Activated CD8-positive, alpha-beta memory T cell treated with anti-CD3 and anti-CD28 coated beads for 24 hours (primary cell): ENCODE measurements at places on chromosomes 5 and 9.

DNA sequence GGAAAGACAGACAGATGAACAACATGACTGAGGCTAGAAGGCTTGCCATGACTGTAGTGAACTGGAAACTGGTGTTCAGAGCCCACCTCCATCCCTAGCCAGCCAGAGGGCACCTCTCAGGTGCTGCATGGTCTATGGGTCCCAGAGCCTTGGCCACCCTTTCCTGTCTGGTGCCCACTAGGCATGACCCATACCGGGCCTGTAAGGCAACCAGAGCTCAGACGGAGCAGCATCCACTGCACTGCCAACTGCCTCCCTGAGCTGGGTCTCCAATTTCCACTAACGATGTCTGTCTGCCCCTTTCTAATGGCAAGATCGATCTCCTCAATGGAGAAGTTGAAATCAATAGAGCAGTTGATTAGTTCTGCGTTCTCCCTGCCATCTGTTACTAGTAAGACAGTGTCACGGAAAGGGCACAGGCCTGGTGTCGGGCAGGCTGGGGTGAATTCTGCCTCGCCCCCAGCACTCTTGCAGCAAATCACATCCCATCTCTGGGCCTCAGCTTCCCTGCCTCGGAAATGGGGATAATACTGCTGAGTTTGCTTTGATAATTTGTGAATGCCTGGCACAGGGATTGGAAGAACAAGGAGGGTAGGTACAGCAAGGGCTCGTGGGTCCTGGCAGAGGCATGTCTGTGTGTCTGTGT is 172.3 kb upstream of the MVB12B start:
- peak; percentile 28 for DNase-seq

DNA sequence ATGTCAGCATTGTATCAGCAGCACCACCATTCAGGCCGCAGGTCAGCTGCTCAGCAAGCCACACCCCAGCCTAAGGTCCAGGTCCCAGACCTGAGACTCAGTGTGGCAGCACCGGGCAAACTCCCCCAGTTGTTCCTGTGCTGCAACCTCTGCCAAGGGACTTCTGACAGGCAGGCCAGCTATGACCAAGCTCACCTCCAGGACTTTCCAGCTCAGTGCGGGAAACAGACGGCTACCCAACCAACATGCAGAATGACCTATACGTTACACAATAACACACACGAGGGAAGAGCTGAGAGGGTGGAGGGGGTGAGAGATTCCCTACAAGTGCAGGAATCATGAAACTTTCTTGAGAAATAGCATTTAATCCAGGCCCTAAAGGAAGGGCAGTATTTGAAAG is 143.7 kb downstream of the FSTL4 start:
- DNase-seq, result no peak

GRCh38 chr5:52043137-52043536 is 659.9 kb downstream of the ISL1 start:
- DNase-seq, result no peak

DNA sequence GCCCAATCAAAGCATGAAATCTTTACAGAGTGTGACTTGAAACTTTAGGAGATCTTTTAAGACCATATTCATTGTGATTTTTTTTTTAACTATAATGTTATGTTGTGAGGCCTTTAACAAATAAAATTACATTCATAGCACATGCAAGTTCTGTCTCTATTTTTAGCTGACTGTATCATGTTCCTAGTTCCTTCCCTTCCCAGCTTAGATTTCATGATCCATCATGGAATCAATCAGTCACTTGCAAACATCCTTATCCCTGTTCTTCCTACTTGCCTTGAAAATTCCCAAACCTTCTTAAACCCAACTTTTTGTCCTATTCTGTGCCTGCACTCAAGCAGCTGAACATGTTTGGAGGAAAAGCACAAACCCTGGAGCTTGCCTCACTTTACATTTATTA is 141.8 kb downstream of the DMXL1 start:
- DNase-seq, result no peak

DNA sequence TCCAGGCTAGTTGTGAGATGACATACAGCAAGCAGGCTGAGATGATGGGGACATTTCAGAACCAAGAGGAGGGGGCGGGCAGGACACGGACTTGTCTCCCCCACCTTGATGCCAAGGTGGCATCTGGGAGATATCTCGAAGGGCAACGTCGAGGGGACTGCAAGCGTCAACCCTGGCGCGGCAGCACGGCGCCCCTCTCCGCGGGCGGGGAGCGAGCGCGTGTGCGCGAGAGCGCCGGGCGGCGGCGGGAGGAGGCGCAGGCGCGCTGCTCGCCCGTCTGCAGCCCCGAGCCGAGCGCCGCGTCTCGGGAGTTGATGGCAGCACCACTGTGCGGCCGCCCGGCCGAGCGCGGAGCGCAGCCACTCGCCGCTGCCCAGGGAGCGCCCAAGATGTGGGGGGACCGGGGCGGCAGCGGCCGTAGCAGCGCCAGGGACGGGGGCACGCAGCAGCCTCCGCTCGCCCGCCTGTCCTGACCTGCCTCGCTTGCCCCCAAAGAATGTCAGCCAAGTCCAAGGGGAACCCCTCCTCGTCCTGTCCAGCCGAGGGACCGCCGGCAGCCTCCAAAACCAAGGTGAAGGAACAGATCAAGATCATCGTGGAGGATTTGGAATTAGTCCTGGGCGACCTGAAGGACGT is at the start of gene PRR16:
TSS of gene PRR16 (plus strand) at position 310 of the 636 bp plus-strand sequence.
- DNase-seq, result peak; percentile 54

- DNase-seq, result no peak
Observed at GRCh38 chr5:10600626-10601245, 36.9 kb downstream of the ANKRD33B start.

DNA sequence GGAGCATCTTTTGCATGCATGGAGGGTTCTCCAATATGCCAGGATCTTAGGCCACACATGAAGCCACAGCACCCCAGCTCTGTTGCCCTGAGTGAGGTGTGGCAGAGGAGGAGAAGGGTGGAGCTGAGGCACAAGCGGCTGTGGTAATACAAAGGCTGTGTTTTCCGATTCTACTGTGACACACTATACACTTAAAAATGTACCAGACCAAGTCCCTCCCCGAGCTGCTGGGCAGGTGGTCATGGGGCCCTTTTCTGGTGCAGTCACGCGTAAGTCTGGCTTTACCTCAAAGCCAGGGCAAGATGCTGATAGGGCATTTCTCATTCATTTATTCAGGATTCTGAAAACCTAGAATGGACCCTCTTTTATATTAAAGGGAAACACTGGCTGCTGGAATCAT is 3.7 kb downstream of the ADGRV1 start:
- no peak for DNase-seq

DNA sequence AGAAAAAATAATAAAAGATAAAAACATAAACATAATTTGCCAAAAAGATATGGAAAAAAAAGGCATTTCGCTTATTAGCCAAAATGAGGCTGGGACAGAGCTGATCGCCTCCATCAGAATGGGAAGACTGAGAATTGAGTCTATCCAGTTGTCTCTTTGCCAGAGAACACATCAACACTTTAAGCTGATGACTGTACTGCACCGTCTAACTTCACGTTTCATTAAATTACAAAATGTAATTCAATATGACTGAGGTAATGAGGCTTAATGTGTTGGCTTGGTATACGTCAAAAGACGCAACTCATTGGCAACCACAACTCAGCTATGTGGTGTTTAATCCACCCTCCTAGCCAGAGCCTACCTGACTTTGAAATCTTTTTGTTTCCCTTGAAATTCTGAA is 462.7 kb upstream of the CD180 start:
- DNase-seq, result no peak

DNA sequence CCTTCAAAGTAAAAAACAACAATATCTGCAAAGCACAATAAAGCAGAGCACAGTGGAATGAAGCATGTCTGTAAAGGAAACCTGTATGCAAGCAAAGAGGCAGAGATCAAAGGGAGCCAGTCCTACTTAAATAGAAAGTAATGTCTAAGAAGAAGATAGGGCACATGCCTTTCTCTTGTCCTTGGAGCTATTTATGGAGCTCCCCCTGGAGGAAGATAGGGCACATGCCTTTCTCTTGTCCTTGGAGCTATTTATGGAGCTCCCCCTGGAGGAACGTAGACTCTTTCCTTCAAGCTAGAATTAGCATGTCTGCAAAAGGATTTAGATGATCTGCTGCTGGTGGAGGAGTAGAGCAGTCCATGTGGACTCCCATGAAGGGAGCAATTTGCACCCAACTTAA is 168.1 kb upstream of the RASEF start:
- no peak for DNase-seq

GRCh38 chr5:74903165-74903787 is 37.1 kb upstream of the FAM169A start:
- no peak for DNase-seq

DNA sequence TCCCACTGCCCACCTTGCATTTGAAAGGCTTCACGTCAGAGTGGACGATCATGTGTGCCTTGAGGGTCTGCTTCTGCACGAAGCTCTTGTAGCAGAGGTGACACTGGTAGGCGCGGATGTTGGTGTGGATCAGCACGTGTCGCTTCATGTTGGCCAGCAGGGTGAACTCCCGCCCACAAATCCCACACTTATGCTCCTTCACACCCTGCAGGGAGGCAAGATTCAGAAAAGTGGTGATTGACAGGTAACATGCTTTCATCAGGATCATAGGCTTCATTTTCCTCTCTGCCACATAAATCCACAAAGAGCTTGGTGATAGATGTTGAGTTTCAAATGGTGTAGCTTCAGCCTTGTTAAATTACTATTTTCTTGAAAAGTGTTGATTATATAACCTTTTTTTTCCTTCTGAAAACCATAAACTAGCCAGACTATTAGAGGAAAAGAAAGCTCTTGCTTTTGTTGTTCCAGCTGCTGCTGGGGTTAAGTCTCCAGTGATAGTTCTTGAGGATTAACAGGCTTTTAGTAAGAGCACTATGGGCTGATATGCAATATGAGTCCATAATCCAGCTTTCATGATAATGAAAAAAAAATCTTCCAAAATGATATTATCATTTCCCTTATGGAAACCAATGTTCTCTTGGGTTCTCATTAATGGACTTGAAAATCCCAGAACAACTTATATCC is 50.7 kb downstream of the ZNF366 start:
- no peak for DNase-seq

DNA sequence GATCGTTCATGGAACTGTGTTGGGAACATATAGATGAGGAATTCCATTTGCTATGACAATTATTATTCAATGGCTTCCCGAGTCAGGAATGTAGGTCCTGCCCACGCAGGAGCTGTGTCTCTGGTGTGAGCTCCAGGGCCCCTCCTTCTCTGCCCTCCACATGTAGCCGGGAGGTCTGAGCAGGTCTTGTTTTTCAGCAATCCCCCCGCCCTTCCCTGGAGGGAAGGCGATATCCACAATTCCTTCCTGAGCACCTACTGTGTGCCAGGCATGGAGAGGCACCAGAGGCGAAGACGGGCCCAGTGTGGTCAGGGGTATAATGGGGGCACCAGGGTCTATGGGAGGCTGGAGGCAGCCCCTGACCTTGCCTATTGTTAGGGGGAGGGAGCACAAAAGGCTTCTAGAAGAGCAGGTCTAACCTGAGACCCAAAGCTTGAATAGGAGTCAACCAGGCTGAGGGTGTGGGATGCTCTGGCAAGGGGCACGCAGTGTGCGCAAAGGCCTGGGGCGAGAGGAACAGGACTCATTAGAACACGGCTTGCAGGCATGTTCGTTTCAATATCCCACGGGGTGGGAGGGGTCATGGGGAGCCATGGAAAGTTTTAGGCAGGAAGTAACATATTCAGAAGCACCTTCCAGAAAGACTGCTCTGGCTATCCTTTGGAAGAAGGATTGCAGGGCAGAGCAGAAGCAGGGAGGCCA is 154.9 kb downstream of the C9orf50 start:
- DNase-seq, result no peak

DNA sequence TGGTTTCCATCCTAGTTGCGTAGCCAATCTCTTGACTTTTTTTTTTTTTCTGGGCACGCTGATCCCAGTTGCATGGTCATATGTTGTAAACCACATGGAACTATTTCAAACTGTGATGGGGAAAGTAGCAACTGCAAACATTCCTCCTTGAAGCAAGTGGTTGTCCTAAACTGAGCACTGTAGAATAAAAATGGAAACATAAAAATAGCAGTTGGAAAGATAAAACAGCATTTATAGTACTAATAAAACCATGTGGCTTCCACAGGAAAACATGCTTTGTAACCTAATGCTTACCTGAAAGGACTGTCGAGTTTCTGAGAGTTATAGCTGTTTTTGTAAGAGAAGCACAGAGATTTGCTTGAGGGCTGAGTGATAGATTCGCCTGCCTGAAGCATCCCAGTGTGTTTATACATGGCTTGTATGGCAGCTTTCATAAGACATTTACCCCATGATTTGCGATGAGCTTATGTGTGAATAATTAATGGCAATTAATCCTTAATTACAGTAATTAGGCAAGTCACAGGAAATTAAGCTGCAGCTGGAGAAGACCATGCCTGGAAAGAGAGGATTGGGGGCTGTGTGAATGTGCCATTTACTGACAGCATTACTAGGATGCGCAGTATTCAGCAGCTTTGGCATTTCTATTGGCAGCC is 136.5 kb downstream of the PBX3 start:
- DNase-seq, result no peak

- no peak for DNase-seq
Observed at GRCh38 chr5:179118756-179119414, 58.7 kb downstream of the ZNF354C start.

- DNase-seq, result no peak
Observed at GRCh38 chr5:2550509-2550908, 201.0 kb downstream of the IRX2 start.

DNA sequence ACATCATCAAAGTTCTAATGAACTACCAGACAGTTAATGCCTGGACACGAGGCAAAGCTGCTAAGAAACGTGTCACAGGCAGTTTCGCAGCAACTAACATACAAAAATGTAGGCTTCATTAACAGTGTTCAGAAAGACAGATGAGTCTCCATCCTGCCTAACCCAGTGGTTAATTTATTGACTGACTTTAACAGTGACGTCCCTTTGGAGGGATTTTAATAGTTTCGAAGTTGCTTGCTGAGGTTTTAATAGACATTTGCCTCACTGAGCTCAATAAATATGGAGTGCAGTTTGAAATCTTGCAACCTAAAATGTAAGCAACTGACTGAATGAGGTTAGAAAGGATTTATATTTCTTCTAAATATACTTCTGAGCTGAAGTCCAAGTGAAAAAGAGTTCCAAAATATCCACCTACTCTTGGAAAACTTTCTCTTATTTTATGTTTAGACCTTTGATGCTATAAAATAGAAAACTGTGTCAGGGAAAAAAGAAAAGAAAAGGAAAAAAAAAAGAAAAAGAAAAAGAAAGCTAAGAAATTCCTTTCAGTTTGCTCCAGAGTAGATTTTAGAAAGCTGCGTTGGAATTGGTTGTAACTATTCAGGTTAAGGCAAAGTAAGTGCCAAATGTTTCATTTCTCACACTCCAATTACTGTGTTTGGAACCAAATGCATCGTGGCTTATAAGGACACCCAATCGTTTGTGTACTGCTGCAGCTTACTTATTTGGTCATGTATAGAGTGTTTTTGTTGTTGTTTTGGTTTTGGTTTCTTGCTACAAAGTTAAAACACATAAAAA is 2016.6 kb downstream of the MAT2B start:
- no peak for DNase-seq

DNA sequence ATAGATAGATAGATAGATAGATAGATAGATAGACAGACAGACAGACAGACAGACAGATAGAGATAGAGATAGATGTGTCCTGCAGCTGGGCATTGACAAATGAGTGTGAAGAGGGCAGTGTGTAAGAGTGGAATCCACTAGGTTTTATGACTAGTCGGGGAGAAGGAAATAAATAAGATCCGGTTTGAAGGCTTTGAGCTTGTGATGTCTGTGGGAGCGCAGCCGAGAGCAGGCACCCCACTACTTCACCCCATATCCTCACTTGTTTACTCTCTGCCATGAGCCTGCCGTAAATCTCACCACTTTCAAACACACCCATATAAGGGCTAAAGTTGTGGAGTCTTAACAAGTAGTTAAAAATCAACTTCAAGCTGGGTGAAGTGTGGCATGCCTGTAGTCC is 1.4 kb upstream of the SUSD1 start:
- DNase-seq, result no peak

GRCh38 chr9:77744841-77745430 is 96.8 kb upstream of the GNA14 start:
- DNase-seq, result no peak
